ENCODE measurements at places on chromosomes 11 and 22. TPM values are rescaled to one million over a fixed set of nuclear protein-coding genes. Genes with fewer than 3 reads are reported as not detected.

OR51F2 gene
- total RNA-seq, result not detected

GLB1L2 gene
- total RNA-seq, result 0.36 TPM

BTBD18 gene
- total RNA-seq, result not detected

FGF3 gene
- total RNA-seq, result not detected

KCNC1 gene
- total RNA-seq, result not detected

USP2 gene
- 0.33 TPM for total RNA-seq

DNA sequence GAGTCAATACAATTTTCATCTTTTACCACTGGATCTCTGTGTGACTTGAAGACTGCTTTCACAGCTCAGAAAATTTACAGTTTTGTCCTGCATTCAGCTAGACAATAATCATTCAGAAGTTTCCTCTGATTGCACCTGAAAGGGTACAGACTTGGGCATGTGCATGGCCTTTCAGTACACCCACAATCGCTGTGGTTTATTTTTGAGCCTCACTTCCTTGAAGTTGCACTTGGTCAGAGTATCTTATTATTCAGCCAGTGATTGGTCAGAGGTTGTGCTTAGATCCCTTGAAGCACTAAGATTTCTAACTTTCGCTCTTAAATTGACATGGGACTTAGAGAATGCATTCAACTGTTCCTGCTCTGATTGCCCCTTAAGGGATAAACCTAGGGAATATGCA lies 508.2 kb downstream of the FAM181B start:
- no peaks in the 10 kb centered on the region for H3K36me3 ChIP-seq
- H3K27me3 ChIP-seq, result no peaks in the 10 kb centered on the region
- H3K4me3 ChIP-seq, result no peak overlapping the region
- H3K4me1 ChIP-seq, result no peaks in the 10 kb centered on the region
- DNase-seq, result no peak

DNA sequence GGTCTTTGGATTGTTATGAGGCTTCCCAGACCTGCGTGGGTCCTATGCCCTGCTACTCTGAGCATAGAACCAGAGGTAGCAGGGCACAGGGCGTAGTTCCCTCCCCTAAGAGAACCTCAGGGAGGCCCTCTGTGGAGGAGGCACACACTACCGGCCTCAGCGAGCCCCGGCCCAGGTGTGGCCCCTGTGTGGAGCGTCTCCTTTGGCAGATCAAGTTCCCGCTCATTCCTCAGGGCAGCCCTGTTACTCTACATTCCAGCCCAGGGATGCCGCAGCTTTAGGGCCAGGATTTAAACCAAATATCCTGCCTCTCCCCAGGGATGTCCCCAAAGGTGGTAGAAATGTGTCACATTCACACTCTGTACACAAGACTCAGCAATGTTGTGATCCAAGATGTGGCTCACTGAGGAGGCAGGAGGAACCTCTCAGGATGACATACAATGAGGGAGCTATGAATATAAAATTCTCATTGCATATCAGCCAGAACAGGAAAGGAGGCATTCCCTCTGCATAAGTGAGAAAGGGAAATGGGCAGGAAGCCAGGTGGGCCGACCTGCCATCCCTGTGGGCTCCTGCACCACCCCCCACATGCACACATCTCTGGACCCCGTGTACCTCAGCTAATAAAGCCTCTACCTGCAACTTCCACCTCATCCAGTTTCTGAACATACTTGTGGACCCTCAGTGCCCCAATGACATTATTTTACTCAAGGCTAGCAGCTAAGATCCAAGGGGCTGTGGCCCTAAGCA lies 131.9 kb upstream of the TEAD1 start:
- no peaks in the 10 kb centered on the region for H3K4me1 ChIP-seq
- DNase-seq, result no peak
- no peaks in the 10 kb centered on the region for H3K36me3 ChIP-seq
- H3K4me3 ChIP-seq, result no peak overlapping the region
- no peaks in the 10 kb centered on the region for H3K27me3 ChIP-seq
- no peak overlapping the region for H3K27ac ChIP-seq

- no peak overlapping the region for H3K4me3 ChIP-seq
- no peak for DNase-seq
- H3K4me1 ChIP-seq, result no peaks in the 10 kb centered on the region
- H3K27ac ChIP-seq, result no peak overlapping the region
Observed at GRCh38 chr22:47504962-47505361, 742.5 kb downstream of the TBC1D22A start.

DNA sequence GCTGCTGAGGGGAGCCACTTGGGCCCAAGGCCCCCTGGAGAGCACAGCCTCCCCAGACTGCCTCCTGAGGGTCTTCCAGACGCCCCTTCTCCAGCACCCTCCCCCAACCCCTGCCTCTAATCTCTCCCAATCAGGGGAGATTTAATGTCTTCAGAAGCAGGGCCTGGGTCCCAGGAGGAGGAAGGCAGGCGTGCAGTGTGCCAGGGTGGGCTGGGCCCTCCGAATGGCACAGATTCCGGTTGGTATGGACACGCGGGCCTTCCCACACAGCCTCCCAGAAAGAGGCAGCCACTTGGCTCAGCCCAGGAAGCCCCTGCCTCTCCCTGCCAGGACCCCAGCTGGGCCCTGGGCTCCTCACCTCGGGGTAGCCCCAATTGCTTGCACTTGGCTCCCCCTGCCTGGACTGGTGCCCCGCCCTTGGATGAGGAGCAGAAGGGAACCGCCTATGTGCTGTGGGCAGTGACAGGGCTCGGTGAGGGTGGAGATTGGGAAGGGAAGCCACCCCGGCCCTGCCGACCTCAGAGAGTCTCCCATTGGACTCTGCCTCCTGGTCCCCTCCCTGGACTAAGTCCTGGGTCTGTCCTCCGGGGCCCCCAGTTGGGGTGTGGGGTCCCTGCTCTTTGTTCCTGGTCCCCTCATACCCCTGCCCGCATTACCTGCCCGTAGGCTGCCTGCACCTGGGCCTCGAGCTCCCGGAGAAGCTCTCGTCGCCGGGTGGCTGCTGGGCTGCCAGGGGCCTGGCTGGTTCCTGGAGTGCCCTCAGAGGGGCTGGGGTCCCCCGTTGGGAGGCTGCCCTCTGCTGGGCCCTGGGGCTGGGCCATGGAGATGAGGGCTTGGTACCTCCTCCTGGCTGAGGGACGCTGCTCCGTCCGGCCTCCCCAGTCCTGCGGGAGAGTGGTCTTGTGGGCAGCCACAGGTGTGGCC lies 572 bp upstream of the CABP2 start:
- H3K27me3 ChIP-seq, result no peaks in the 10 kb centered on the region
- no peak overlapping the region for H3K4me3 ChIP-seq
- no peak overlapping the region for H3K27ac ChIP-seq
- H3K36me3 ChIP-seq, result no peaks in the 10 kb centered on the region

- no peaks in the 10 kb centered on the region for H3K27me3 ChIP-seq
- H3K4me1 ChIP-seq, result peaks cover 2% of the 10 kb centered on the region
- no peaks in the 10 kb centered on the region for H3K36me3 ChIP-seq
- no peak overlapping the region for H3K27ac ChIP-seq
Observed at GRCh38 chr11:13311570-13311969, 34.0 kb downstream of the BMAL1 start.

DNA sequence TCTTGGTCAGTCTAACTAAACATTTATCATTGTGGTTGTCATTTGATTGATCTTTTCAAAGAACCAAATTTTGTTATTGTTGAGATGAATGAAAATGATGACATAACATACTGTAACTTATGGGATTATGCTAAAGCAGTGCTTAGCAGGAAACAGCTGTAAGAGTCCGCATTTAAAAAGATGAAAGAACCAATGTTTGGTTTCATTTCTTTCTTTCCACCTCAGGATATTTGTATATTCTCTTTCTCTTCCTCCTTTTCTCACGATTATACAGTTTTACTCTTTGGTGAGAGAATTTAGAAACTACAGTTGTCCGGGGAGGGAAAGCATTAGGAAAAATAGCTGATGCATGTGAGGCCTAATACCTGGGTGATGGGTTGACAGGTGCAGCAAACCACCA lies 23.1 kb downstream of the PIH1D2 start:
- DNase-seq, result no peak
- H3K36me3 ChIP-seq, result peaks cover 88% of the 10 kb centered on the region
- no peak overlapping the region for H3K4me3 ChIP-seq
- H3K27ac ChIP-seq, result peak overlapping the region; percentile 39
- no peaks in the 10 kb centered on the region for H3K27me3 ChIP-seq

DNA sequence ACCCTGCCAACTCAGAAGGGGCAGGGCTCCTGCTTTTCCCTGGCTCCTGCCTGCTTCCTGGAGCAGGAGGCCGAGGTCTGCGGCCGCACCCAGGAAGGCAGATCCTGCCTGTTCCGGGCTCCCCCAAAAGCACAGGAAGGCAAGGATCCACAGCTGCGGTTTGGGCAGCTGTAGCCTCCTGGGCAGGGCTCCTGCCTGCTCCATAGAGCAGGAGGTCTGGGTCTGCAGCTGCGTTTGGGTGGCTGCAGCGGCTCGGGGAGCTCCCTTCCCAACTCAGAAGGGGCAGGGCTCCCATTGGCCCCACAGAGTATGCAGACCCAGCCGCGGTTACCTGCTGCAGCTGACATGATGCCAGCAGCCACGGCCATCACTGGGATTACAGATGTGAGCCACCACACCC lies 5.5 kb downstream of the UPK2 start:
- peaks cover 6% of the 10 kb centered on the region for H3K27me3 ChIP-seq
- H3K27ac ChIP-seq, result no peak overlapping the region
- H3K4me3 ChIP-seq, result no peak overlapping the region
- DNase-seq, result peak; percentile 50
- H3K4me1 ChIP-seq, result peaks cover 4% of the 10 kb centered on the region
- H3K36me3 ChIP-seq, result no peaks in the 10 kb centered on the region

DNA sequence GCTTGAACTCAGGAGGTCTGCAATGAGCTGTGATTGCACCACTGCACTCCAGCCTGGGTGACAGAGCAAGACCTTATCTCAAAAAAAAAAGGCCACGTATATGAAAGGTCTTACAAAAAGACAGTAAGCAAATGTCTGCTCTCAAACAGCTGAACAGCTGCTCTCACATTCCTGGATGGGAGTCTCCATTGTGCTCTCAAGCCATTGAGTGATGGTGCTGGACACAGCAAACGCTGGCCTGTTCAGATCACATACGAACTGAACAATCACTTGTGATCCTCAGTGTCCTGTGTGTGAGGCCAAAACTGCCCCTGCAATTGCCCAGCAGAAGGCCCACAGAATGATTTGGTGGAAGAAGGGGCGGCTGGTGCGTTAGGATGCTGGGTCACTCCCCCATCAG lies 34.4 kb upstream of the YWHAH start:
- no peak overlapping the region for H3K4me3 ChIP-seq
- DNase-seq, result no peak
- no peaks in the 10 kb centered on the region for H3K27me3 ChIP-seq
- peaks cover 29% of the 10 kb centered on the region for H3K36me3 ChIP-seq
- H3K4me1 ChIP-seq, result no peaks in the 10 kb centered on the region

- no peaks in the 10 kb centered on the region for H3K4me1 ChIP-seq
- no peak overlapping the region for H3K4me3 ChIP-seq
- H3K36me3 ChIP-seq, result no peaks in the 10 kb centered on the region
- DNase-seq, result no peak
Observed at GRCh38 chr11:28343304-28344233, 235.4 kb downstream of the METTL15 start.

DNA sequence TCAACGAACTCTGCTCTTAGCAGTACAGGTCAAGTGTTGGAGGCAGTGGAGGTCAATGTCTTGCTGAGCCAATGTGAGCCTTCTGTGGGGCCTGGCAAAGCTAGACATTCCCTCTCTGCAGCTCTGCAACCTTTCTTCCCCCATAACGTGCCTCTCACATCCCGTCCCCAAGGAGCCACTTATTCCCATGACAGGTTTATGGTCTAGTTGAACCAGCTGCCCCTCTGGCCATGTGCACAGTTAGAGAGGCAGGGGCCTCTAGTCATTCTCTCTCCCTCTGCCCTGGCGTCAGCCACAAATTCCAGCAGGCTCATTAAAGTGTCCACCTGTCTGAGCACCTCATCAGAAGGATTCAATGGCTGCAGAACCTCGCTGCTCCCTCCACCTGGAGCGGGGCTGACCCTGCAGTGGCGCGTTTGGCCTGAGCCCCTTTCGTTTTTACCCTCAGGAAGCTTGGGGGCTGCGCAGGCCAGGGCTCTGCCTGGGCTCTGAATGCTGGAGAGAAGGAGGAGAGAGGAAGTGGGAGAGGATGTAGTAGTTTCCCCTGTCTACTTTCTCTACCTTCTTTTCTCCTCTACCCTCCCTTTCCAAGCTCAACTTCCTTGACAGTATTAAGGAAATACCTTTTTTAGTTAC lies 302.1 kb upstream of the B3GAT1 start:
- no peak overlapping the region for H3K27ac ChIP-seq
- no peaks in the 10 kb centered on the region for H3K4me1 ChIP-seq
- no peaks in the 10 kb centered on the region for H3K36me3 ChIP-seq
- DNase-seq, result peak; percentile 36

DNA sequence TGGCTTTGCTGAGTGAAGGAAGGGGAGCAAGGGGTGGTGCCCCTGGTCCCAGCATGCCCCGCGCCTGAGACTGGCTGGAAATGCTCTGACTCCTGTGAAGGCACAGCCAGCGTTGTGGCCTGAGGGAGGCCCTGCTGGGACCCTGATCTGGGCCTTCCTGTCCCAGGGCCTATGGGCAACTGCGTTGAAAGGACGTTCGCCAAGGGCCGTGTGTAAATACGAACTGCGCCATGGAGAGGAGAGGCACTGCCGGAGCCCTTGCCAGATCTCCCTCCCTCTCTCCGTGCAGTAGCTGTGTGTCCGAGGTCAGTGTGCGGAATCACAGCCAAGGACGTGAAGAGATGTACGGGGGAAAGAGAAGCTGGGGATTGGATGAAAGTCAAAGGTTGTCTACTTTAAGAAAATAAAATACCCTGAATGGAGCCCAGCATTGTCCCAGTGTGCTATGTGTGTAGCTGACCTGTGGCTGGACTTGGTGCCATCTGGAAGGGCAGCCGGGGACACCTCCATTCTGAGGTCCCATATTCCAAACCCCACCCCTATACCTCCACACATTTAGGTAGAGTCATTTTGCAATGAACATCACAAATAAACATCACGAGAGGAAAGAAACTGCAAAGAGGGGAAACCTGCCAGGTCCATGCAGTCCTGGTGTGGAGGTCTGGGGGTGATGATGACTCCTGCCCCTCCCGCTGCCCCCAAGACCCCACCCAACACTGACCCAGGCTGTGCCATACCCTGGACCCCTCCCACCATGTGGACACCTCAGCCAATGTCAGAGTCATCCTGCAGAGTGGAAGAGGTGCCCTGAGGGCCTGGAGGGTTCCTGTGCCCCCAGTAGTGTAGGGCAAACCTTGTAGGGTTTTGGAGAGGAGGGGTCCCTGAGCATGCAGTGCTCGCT lies 16.9 kb downstream of the RSPH14 start:
- H3K36me3 ChIP-seq, result no peaks in the 10 kb centered on the region
- no peak for DNase-seq
- no peak overlapping the region for H3K4me3 ChIP-seq
- no peak overlapping the region for H3K27ac ChIP-seq
- H3K27me3 ChIP-seq, result no peaks in the 10 kb centered on the region
- H3K4me1 ChIP-seq, result peaks cover 3% of the 10 kb centered on the region

- H3K36me3 ChIP-seq, result peaks cover 20% of the 10 kb centered on the region
- H3K27ac ChIP-seq, result peak overlapping the region; percentile 19
- no peaks in the 10 kb centered on the region for H3K27me3 ChIP-seq
- H3K4me1 ChIP-seq, result peaks cover 21% of the 10 kb centered on the region
- DNase-seq, result no peak
Observed at GRCh38 chr22:27885977-27886842, 32.8 kb downstream of the PITPNB start.

DNA sequence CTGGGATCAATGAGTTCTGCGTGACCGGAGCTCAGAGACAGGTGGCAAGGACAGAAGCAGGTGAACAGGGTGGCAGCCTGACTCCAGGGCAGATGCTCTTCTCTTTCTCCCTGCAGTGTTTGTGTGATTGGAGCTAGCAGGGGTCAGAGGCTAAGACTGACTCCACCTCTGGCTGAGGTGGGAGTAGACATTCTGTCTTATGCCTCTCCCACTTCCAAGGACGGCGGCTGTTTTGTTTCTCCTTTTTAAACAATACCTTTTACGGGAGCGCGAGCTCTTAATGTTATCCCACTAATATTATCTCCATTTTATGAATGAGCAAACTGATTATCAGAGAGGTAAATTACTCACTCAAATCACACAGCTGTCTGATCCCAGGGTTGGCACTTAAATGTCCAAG lies 323.7 kb downstream of the MIAT start:
- no peaks in the 10 kb centered on the region for H3K36me3 ChIP-seq
- DNase-seq, result no peak
- no peak overlapping the region for H3K27ac ChIP-seq
